ENCODE measurements at places on chromosomes 1 and 21.

GRCh38 chr1:247286134-247286670, 30.3 kb downstream of the VN1R5 start:
- DNase-seq = no peak

DNA sequence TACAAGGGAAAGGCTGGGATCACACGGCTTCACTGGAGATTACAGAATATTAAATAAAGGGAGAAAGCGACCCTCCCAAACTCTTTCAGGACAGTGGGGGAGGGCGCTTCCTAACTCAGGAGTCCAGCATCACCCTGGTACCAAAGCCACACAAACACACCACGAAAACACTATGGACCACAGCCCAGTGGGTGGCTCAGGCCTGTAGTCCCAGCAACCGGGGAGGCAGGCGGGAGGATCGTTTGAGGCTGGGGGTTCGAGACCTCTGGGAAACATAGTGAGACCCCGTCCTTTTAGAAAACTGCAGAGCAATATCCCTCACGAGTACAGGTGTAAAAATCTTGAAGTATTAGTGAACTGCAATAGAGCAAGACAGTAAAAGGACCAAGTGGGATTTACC, 16.0 kb downstream of the TRIM11 start:
- no peak for DNase-seq

GRCh38 chr1:8201331-8201861, 116.5 kb upstream of the SLC45A1 start:
- DNase-seq = no peak

- DNase-seq = no peak
These were observed 24.8 kb downstream of the GBP7 start for GRCh38 chr1:89151047-89151446.

- DNase-seq = no peak
These were observed 76.0 kb downstream of the NRIP1 start for GRCh38 chr21:14988760-14989159.

GRCh38 chr1:7587773-7588456, 183.2 kb upstream of the VAMP3 start:
- DNase-seq = no peak

DNA sequence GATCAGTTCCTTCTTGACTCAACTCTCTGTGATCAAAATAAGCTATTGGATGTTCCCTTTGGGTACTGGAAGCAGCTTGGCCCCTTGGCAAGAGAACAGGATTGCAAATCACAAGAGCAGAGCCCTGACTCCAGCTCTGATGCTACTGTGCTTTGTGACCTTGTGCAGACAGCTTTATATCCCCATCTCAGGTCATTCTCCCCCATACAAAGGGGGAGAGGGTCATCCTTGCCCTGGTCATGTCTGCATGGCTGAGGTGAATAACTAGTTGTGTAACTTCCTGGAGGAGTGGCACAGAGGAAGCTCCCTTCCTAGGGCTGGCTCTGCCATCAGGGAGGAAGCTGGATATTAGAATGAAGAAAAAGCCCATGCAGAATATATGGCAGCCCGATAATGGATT, 142.9 kb downstream of the DHRS3 start:
- DNase-seq = no peak

Measured in cortex of kidney (tissue), 1 donor.